Activated B cell treated with CpG ODN at 0.5 μM for 24 hours (primary cell): ENCODE measurements at places on chromosomes 1 and 21.

- DNase-seq, result no peak
Measured at GRCh38 chr1:112418099-112418892, 22.3 kb downstream of the CTTNBP2NL start.

DNA sequence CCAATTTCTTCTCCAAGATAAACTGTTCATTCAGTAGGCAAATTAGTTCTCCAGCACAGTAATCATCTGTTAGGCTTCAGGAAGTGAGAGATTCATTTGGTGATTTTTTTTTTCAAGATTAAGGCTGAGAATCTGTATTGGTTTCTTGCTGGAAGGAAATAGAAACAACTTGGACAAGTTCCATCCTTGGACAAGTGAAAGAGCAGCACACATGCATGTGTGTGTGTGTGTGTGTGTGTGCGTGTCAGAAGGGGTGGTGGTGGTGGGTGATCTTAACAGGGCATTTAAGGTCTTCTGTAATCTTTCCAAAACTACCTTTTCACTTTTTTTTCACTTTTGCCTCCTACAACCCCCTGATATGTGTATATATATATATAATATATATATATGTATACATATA, 15.9 kb upstream of the SUCO start:
- no peak for DNase-seq

- DNase-seq, result no peak
Measured at GRCh38 chr1:64564891-64565290, 95.0 kb downstream of the CACHD1 start.

- no peak for DNase-seq
Measured at GRCh38 chr1:17397910-17398695, 26.1 kb downstream of the PADI6 start.

DNA sequence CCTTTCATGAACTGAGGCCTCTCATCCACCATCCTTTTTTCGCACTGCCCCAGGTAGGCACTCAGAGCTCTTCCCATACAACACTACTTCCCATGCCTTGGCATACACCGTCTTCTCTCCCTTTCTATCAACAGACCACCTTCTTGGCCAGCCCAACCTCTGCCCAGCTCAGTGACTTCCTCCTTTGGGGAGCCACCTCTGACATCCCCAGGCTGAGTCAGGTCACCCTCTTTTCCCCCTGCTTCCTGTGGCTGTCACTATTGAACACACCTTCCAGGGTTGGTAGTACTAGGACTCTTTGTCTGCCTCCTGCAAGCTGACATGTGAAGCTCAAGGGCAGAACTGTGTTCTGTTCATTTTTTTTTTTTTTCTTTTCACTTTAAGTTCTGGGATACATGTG, 283.2 kb downstream of the SETD4 start:
- no peak for DNase-seq

GRCh38 chr1:201108614-201109013, 3.6 kb downstream of the CACNA1S start:
- no peak for DNase-seq

GRCh38 chr1:245604979-245605378, 450.2 kb downstream of the KIF26B start:
- DNase-seq, result no peak

DNA sequence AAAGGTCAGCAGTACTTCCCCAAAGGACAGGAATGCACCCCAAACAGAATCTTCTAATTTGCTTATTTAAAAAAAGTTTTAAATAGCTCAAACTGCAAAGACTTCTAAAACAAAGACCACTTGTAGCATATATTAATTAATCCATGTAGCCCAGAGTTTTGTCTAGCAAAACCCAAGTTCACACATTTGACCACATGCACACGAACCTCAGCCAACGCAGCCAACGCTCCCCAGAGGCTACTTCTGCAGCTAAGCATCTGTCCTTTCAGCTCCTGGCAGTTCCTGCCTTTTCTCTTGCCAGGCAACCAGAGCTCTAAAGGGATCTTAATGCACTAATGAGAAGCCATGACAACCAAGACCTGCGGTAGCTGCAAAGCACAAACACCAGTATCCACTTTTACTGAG, 89.6 kb downstream of the RERE start:
- DNase-seq, result no peak

DNA sequence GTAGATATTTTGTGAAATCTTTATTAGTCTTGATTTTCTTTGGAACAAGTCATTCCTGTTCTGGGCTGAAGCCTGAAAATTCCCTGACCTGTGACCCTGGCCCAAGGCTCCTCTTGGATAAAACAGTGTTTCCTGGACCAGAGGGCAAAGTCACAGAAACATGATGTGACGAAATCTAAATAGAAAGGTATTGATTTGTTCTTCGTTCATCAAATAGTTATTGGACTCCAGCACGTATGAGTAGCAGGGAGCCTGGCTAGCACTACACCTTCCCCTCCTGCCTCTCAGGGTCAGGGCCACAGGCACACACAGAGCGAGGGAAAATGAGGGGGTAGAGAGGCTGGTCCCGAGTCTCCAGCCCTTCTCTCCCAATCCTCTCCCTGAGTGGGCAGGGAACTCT, 1.7 kb upstream of the CLDN14 start:
- no peak for DNase-seq

DNA sequence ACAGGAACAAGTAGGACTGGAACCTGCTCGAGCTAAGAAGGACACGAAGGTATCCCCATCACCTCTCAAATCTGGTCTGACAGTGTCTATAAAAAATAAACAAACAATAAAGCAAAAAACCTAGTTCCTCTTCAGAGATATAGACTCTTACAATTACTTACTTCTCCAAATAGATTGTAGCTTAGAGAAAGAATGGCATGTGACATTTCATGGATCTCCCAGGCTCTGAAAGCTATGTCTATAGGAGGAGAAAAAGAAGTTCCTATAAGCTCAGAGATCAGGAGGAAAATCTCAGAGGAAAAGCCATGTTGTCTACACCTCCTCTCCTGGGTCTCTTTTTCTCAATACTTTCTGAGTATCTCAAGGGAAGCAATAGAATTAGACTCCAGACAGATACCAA, 12.3 kb upstream of the OR10J5 start:
- DNase-seq, result no peak

DNA sequence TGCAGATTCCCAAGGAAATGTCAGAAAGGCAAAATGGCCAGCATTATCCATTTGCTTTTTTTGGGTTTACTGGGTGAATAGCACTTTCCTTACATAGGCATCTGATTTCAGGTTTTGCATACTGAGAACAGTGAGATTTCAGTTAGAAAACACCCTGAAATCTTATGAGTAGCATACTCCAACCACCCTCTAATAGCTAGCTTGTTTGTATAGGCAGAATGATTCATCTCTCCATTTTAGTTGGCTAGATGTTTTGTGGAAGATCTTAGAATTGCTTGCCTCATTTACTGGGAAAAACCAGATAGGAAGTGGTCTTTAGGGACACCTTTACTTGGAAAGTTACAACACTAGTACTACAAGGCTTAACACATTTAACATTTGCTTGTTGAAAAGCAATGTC, 10.4 kb downstream of the KYAT3 start:
- no peak for DNase-seq

DNA sequence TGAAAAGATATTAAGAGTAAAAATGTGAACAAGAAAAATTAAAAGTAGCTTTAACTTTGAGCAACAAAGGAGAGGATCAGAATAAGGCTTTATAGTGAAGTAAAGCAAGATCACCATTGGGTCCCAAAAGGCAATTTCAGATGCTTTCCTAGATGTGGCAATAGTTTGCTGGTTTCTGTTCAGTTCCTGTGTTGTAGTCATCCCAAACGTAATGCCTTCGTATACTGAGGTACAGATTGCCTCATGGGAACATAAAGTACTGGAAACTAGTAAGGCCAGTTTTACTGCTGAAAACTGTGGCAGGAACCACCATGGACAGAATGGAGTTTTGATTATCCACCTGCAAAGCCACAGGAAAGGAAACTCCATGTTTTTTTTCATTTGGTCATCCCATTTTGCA, 283.5 kb upstream of the SGIP1 start:
- no peak for DNase-seq

GRCh38 chr21:34559089-34559631, 47.1 kb upstream of the KCNE1 start:
- no peak for DNase-seq

DNA sequence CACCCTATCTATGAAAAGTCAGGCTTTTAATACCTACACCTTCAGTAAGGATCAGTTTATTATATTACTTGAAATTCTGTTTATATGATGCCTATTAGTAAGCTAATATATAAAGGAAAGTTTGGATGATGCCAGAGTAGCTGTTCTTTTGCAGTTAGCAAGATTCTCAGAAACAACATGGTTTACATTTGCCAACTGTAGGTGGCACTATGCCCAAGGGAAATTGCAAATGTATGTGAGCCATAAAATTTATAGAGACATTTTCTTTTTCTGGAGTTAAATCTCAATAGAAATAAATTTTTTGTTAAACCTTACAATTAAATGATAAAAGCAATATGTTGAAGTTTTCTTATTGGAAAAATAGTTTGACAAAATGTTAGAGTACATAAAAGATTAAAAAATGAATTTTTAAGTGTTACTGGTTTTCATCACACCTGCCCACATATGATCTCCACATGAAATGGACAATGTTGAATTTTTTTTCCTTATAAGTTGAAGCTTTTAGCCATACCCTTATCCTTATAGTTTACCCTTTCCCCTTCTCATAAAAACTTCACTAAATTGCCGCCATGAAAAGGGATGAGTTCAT, 32.1 kb upstream of the EPHX4 start:
- DNase-seq, result no peak

GRCh38 chr1:230629511-230629910, 12.8 kb upstream of the COG2 start:
- DNase-seq, result no peak

- no peak for DNase-seq
Measured at GRCh38 chr1:213533125-213533524, 454.6 kb upstream of the PROX1 start.

- DNase-seq, result peak; percentile 24
Measured at GRCh38 chr1:58773406-58773840, 10.4 kb downstream of the JUN start.

- DNase-seq, result no peak
Measured at GRCh38 chr1:117389284-117389683, 22.0 kb downstream of the MAN1A2 start.

DNA sequence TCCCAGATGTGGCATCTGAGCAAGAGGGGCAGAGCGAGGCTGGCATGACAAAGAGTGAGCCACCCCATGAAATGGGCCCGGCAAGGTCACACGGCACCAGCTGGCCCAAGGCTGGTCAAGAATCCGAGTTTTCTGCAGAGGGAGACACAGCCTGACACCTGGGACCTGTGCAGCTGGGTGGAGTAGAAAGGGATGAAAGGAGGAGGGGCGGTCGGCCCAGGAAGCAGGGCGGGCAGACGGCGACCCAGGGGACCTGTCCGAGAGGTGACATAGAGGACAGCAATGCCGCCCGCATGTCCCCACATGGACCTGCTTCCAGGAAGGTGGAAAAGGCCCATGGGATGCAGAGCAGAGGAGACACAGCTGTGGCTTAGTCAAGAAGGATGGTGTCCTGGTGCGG, 137.7 kb downstream of the PRDM16 start:
- no peak for DNase-seq

DNA sequence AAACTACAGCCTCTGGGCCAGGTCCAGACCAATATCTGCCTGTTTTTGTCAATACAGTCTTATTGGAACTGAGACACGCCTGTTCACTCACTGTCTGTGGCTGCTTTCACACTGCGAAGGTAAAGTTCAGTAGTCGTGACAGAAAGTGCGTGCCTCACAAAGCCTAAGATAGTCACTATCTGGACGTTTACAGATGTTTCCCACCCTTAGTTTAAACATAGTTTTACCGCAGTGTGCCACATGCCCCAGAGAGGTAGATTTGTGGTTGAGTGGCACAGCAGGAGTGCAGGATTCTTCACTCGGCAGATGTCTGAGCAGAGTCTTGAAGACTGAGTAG, 61.9 kb downstream of the NFASC start:
- no peak for DNase-seq

DNA sequence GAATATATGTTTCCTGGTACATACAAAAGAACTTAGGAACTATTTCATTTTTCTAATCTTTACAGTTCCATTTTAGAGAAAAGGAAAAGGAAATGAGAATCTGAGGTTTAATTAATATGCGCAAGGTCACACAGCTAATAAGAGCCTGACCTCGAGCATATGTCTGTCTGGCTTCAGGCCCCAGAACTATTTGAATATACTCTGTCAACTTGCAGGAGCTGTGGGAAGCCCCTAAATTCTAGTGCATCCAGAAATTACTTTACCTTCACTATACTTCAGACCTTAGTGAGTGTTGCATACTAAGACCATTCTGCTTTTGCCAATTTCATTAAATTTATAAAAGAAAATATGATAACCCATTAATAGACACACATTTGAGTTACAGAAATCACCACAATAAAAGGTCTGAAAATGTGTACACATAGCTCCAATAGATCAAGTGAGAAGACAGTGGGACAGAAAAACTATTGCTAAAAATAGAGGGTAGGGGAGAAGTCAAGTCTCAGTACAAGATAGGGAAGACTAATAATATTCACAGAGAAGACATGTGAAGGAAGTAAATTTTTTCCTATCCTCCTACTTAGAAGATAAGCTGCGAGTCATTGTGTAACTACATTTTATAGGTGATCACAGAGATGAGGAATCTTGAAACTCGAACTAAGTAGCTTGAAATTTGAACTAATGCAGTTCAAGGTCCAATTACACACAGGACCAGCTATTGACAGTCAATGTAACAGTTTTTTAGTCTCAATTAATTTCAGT, 3.8 kb downstream of the RGS13 start:
- DNase-seq, result no peak

DNA sequence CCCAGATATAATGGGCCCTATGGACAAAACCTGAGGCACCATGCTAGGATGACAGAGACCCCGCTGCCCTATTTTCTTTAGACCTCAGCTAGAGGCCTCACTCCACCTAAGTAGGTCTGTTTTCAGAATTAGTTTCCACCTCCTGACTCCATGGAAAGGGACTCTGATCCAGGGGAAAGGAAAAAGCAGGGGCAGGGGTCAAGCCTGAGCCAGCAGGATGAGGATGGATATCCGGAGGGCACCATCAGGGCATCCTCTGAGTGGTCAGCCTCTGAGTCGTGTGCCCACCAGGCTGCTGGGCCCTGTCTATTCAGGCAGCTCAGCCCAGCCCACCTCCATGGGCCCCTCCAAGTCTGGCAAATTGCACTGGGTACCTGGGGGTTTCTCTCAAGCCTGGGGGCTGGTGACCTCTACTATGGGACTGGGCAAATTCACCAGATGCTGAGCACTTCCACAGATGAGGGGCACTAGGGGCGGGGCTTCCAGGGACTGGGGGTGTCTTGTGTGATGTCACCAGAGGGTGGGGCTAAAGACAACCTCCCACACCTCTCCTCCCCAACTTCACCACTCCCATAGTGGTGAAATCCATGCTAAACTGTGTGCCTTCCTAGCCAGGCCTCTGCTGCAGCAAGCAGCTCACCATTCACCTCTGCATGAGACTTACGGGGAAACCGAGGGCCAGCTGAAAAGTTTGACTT, 5.5 kb downstream of the PAQR7 start:
- DNase-seq, result no peak

DNA sequence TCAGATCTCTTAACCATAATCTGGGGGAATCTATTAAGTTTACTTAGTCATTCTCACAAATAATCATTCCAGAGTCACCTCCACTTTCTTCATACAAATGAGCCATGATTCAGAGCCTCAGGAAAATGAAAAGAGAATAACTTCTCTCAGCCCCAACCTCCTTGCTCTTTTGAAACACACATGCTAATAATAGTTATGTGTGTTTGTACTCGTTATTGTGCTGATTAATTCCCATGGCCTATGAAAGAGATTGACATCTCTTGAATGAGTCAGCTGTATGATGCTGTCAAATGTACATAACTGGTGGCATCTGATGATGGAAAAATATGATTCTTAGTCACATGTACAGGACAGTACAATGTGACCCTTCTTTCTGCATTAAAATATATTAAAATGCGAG, 41.5 kb downstream of the DTL start:
- no peak for DNase-seq
